ENCODE measurements at places on chromosomes 4 and X.

DNA sequence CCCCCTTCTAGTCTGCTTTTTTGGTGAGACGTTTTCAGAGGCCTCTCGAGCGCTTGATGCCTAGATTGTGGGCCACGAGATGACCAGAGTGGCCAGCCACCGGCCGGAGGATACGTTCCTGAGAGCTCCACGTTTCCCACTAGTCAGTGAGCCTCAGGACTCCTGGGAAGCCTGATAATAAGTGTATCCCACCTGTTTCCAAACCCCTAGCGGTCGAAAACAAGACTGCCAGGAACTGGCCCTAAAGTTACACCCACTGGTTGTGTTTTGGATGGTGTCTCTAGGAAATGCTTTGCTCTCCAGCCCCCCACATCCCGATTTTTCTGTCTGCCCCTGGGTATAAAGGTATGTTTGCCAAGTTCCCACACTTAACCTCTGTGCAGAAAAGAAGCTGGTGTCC, 4.6 kb upstream of the RS1 start:
- DNase-seq = no peak

DNA sequence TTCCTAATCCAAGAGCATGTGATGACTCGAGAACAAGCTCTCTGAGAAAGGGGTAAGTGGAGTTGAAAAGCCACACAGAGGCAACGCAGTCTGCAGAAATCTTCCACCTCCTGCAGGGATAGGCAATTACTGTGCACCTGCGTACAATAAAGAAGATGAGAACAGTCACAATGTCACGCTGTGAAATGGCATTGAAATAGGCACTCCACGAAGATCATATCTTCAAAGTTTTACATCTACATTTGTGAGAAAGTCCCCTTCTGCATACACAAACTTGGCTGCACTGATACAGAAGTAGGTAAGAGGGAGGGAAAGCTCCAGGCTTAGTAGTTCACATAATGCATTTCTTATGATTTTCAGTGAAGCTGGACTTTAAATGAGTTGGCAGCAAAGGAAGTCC, 27.1 kb downstream of the DDX60L start:
- no peak for DNase-seq

- DNase-seq = no peak
Measured at GRCh38 chr4:31375936-31376335, 655.8 kb downstream of the PCDH7 start.

- DNase-seq = no peak
Measured at GRCh38 chr4:6298035-6298434, 28.4 kb downstream of the WFS1 start.

GRCh38 chrX:37755025-37755424, 24.8 kb upstream of the CYBB start:
- DNase-seq = no peak

DNA sequence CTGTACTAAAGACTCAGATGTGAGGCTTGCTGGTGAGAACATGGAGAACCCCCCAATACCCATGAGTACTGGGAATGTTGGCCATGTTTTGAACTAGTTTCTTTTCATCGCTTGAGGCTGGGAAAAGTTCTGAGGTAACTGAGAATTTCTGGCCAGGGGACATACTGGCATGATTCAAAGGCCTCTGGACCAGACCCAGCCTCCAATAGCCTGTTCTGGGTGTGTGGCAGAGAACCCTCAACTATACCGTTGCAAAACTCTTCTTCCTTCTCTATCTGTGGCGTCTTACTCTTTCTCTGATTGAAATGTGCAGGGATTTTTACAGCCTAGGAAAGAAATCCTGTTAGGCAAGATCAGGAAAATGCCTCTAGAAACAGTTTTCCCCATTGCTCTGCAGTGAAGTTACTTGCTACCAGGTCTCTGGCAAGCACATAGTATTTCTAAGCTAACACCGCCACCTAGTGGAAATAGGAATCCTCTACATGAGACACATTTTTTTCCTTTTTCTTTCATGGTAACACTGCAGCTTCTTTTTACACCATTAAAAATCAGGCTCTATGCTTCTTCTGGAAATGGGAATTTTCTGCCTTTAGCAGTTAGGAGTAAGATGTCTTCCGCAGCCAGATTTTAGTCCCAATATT, 170.7 kb upstream of the ZCCHC13 start:
- DNase-seq = no peak

GRCh38 chr4:38149472-38149996, 189.3 kb downstream of the PTTG2 start:
- DNase-seq = no peak

DNA sequence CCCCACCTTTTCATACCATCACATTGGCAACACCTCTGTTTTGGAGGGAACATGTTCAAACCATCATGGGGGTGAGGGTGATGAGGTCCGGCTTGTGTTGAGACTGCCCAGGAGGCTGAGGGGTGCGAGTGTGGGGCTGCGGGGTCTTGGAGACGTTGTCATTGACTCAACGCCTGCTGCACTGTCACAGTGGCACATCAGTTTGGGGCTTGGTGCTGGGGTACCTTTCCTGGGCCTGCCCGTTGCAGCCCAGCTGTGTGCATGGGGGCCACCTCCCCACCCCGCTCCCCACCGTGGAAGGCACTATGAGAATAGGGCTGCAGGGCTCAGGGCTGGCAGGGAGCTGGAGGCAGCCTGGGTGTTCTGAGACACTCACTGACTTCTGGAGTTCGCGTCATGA, 2.3 kb downstream of the HTRA3 start:
- no peak for DNase-seq

DNA sequence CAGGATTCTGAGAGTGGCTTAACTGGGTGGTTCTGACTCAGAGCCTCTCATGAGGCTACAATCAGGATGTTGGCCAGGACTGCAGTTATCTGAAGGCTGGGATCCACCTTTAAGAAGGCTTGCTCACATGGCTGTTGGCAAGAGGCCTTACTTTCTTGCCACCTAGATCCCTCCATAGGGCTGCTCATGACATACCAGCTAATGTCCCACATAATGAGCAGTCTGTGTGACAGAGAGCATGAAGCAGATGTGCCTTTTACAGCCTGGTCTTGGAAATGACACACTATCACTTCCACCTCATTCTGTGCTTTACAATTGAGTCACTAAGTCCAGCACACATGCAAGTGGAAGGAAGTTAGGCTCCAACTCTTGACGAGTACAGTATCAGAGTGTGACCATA, 4.3 kb upstream of the RBM3 start:
- DNase-seq = no peak

DNA sequence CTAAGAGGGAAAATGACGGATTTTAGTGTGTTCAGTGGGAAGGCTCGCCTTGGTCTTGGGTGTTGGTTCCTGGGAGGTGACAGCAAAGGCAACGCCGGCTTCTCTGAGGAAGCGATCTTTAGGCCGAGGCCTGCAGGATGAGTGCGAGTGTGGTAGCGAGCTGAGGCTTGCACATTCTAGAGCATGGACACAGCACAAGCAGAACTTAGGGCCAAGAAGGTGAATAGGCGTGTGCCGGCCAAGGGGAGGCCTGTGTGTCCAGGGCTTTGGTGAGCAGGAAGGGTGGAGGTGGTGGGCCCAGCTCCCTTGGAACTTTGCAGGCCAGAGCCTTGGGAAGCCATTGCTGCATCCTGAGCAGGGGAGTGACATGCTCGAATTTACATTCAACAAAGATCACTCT, 67.9 kb downstream of the TNIP2 start:
- DNase-seq = no peak

DNA sequence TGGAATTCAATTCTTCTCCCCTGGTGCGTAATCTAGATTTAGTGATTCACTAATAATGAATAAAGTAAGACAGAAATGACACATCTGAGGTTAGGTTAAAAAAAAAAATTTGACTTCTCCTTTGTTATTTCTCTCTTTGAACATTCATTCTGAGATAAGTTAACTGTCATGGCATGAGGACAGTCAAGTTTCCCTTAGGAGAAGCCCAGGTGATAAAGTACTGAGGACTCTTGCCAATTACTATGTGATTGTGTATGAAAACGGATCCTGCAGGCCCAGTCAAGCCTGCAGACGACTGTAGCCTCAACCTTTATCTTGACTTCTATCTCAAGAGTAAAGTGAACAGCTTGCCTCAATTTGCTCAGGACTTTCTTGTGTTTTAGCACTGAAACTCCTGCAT, 293.2 kb downstream of the PRR32 start:
- no peak for DNase-seq

DNA sequence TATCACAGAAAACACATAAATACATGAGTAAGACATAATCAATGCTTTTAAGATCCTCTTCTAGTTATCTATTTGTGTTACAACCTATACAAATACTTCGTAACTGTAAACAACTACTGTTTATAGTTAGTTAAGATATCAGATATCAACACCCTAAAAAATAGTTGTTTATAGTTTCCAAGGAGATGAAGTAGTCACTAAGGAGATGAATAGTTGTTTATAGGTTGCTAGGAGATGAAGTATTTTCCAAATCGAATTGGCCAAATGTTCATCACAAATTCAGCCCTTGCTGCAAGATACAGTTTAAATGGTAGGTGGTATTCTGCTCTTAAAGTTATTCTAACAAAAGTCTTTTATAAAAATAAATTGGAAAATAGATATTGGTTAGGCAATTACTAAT, 618.2 kb upstream of the PCDH10 start:
- DNase-seq = no peak

DNA sequence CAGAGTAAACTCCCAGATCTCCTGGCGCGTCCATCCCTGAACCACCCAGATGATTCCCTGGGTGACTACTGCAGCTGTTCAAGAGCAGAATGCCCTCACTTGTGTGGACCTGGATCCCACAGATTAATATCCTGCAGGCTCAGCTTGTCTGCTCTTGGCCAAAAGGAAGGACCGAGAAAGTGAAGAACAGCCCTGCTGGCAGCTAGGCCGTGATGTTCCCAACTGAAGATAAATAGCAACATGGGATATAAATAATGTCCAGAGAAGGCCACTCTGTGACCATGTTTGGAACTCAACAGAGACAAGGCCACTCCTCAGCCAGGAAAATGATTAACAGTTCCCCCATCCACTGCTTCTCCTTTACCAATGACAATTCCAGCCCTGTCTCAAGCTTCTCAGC, 21.5 kb downstream of the SUPT20HL2 start:
- no peak for DNase-seq

DNA sequence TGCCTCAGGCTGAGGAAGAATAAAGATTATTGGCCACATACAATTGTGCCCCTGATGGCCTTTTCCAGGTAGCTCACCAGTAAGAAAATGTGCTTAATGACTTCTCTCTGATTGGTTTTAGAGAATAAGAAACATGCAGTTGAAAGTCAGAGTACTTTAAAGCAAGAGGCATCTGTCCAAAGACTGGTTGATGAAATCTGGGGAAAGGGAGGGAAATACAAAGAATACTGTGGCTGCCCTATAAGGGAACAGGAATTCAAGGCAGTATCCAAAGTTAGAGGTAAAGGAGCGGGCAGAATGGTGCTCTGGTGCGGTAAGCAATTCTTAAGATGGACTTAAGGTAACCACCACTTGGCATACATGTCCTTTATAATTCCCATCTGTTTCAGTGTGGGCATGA, 11.4 kb downstream of the PBDC1 start:
- no peak for DNase-seq

DNA sequence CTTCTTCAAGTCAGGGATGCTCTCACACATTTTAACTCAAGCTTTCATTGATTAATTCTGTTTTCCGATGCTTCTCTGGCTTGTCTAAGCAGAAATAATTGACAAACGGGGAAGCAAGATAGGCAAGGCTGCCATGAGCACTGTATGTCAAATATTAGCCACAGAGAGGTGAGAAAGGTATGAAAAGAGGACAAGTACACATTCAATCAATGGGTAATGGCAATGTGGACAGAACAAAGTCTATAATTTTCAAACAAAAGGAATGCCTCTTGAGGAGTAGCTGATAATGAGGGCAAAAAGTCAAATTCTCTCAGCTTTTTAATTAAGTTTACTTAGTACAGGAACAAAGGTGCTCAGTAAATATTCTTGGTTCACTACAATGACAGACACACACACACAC, 19.6 kb downstream of the COX7B2 start:
- no peak for DNase-seq

- DNase-seq = no peak
Measured at GRCh38 chr4:149785696-149786431, 29.8 kb downstream of the IQCM start.

- DNase-seq = no peak
Measured at GRCh38 chrX:153517423-153517822, at the start of gene ATP2B3. Gene ATP2B3 (plus strand): TSS chrX:153517642. CDS start chrX:153536248, 18,606 bp downstream.

DNA sequence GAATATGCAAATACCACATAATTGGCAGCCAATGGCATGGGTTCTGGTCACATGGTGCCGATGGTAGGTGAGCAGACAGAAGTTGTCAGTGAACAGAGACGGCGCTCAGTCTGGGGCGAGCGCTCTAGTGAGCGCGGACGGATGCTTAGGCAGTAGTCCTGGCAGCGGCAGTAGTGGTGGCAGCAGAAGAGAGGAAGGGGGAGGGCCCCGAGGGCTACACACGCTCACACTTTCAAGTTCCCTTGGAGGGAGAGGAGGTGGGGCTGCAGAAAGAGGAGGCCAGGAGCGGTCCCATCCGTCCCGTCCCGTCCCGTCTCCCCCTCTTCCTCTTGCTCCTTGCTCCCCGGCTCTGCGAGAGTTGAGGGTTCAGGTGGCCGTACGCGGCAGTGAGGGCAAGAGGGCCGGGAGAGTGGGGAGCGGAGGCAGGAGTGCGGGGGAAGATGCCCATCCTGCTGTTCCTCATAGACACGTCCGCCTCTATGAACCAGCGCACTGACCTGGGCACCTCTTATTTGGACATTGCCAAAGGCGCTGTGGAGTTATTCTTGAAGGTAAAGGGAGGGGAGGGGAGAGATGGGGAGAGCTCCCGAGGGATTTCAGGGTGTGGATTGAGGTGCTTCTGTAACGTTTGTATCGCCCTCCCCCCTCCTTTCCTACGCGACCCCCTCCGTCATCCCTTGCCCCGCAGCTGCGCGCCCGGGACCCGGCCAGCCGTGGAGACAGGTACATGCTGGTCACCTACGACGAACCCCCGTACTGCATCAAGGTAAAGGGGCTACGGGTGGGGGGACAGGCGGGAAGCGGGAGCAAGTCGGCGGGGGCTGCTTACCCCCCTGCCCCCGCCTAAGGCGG, at the start of gene INTS6L:
TSS of gene INTS6L (plus strand) at position 108 of the 852 bp plus-strand sequence. CDS start at position 441, 333 bp downstream.
- DNase-seq = peak; percentile 70

DNA sequence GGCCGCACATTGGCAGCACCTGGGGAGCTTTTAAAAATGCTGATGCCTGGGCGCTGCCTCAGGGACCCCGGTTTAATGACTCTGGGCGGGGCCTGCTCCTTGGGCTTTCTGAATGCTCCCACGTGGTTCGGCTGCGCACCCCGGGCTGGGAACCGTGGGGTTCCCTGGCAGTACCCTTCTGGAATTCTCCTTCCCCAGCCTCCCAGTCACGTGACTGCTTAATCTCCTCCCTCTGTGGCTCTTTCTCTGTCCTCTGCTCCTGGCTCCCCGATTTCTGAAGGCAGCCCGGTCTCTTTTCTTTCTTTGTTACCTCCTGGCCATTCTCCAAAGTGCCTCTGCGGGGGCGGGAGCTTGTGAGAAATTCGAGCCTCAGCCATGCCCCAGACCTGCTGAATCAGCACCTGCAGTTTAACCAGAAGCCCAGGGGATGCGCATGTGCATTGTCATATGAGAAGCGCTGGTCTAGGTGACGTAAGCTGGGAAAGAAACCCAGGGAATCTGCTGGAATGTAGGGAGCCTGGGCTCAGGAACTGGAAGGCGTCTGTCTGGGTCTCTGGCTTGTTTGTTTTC, 16.6 kb downstream of the CLCN4 start:
- no peak for DNase-seq

Measured in activated T-helper 1 cell treated with anti-CD3 and anti-CD28 coated beads, Interleukin-2, amount 50 U/mL, for 16 hours (primary cell).